Left hindlimb (tissue), 1 donor: ENCODE measurements at places on chromosomes 16 and 17.

GRCh38 chr16:54588026-54588425, 301.4 kb upstream of the IRX3 start:
- DNase-seq: no peak

GRCh38 chr17:42783062-42783790, 2.8 kb downstream of the WNK4 start:
- DNase-seq: no peak

- no peak for DNase-seq
These were observed 6.3 kb upstream of the ZCCHC14 start for GRCh38 chr16:87499189-87499486.

GRCh38 chr16:53090591-53091411, 36.0 kb downstream of the CHD9 start:
- DNase-seq: peak; percentile 99

DNA sequence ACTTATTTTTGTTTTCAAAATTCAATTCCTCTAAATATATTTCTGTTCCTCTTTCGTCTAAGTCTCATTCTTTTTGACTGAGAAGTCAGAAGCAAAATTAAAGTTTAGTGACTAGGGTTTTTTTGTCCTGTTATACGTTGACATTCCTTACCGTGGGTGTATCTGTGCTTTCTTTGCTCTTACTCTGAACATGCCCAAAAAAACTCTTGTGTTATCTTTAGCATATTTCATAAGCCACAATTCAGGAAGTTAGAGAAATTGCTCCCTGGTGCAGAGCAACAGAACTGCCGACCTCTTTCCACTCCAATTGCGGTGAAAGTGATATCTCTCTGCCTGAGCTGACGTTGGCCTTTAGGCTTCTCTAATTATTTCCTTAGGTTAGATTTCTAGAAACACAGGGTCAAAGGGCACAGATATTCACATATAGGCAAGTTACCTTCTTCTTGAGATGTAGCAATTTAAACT, 65.7 kb downstream of the CENPV start:
- DNase-seq: peak; percentile 40

DNA sequence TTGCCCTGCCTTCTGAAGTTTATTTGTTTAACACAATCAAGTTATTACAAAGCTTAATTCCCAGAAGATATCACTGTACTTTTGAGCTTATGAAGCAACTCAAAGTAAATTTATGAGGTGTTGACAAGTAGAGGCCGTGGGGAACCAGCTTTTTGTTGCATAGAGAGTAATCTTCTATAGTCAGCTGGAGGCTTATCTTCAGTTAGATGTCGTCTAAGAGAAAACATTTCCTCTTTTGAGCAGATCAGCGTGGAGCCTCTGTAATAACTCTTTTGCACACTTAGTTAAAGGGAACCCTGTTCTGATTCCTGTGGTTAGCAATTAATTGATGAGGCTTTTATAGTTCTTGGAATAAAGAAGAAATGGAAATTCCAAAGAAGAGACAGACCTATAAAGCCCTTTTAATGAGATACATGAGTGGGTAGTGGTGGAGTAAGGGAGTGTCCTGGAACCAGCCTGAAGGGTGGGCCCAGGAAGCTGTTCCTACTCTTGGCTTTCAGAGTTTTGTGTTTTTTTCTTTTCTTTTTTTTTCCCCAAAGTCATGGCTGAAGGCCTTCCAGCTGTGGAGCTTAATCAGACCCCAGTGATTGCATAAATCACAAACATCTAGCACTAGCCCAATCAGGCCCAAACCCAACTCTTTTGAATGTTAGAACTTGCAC, 28.9 kb upstream of the MAP3K14 start:
- no peak for DNase-seq

DNA sequence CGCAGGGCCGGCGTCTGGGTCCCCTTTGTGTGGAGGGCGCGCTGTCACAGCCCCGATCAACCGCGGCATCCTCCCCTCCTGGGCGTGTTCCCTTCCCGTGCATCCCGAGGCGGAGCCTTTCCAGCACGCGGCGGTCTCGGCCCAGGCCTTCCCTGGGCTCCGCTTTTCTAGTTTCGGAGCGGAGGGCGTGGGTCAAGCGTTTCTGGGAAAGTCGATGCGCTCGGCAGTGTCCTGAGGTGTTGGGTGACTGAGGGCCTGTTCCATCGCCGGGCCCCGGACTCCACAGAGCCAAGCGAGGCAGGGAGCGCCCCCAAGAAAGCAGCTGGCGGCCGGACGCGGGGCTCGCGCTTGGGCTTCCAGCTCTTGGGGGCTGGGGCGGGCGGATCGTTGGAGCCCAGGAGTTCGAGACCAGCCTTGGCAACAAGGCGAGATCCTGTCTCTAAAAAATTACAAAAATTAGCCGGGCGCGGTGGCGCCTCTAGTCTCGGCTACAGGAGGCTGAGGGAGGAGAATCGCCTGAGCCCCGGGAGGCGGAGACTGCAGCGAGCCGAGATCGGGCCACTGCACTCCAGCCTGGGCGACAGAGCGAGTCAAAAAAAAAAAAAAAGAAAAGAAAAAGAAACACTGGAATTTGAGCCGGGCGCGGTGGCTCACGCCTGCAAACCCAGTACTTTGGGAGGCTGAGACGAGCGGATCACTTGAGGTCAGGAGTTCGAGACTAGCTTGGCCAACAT, 806 bp downstream of the IFT140 start:
- DNase-seq: no peak

GRCh38 chr16:71255721-71256120, 25.2 kb upstream of the HYDIN start:
- peak; percentile 54 for DNase-seq

DNA sequence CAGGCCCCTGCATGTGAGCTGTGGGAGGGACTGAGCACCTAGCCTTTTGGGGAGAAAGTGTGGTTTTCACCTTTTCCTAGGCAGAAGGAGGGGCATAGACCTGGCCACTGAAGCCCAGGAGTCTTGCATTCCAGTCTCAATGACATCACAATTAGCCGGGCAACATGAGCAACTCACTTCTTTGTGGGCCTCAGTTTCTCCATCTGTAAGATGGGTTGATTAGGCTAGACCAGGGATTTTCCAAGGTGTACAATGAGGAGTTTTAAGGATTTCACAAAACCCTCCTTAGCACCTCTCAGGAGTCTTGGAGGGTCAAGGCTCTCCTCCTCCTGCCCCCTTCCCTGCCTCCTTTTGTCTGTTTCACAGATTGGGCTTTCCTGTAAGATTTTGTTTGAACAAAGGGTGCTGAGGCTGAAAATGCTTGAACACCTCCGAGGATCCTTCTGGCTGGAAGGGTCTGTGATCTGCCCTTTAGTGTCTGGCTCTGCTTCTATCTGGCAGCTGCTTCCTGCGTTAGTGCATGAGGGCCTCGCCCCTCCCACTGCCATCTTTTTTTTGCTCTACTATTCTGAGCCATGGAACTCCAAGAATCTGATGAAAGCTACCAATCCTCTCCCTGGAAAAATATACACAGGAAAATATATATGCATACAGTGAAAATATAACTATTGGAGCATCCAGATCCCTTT, 52.4 kb upstream of the ETV4 start:
- DNase-seq: no peak

- DNase-seq: no peak
These were observed 16.0 kb downstream of the SLC5A10 start for GRCh38 chr17:18967916-18968315.

DNA sequence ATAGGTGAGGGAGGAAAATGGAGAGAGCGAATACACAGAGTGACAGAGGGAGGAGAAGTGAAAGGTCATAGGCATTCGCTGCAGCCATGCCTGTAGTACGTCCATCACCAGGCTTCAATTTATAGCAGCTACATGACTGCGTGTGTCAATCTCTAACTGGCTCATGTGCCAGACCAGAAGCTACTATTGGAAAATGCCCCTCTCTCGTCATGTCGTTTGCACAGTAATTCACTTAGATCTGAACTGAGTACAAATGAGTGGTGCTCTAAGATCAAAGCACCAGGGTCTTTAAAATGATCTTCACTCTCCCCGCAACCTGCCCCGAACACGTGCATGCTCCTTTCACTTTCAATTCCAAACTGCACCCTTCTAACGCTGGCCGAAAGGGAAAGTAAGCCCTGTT, 51.3 kb downstream of the ADCY9 start:
- no peak for DNase-seq

DNA sequence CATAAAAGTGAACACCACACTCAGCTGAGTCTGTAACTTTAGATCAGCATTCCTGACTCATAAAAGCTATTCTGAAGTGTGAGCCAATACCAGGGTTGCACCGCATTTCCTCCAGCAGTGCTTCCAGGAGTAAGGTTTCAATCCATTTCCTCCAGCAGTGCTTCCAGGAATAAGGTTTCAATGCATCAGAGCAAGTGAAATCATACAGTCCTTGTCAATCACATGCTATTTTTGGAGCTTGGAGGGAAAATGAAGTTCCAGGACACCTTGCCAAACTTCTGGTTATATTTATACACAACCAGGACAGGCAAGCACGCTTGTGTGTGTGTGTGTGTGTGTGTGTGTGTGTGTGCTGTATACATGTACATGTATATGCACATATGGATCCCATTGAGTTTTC, 327.6 kb downstream of the GRIN2A start:
- DNase-seq: peak; percentile 69

GRCh38 chr17:11490171-11490755, 108.0 kb upstream of the DNAH9 start:
- no peak for DNase-seq

GRCh38 chr17:27526604-27527002, 70.4 kb downstream of the KSR1 start:
- DNase-seq: no peak

DNA sequence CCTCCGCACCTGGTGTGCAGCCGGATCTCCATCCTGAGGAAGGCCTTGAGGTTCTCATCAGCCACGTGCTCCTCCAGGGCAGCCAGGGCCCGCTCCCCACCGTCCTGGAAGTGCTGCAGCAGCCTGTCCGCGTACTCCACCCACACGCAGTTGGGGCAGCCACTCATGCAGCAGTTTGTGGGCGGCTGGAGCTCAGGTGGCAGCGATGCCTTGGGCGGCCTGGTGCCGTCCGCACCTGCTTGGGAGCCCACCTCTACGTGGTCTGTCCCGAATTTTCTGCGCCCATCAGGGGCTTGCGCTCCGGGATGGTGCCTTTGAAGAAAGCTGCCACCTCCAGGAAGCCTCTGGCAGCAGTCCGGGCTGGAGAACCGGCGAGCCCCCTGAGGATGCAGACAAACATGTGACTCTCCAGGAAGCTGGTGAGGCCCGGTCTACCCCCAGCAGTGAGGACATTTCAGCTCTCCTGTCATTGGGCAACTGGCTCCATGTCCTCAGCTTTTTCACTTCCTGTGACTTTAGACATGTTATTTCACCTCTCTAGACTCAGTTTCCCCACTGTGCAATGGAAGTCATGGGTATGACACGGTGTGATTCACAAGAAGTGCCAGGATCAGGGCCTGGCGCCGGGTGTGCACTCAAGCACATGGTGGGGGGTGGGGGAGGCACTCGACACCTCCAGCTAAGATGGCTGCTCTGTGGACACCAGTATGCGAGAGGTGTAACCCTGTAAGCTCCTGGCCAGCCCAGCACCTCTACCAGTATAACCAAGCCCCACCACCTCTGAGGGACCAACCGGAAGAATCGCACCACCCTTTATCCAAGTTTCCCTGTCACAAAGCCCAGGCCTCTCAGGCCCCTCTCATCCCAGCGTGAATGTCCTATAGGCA, 957 bp downstream of the OXLD1 start:
- DNase-seq: no peak

DNA sequence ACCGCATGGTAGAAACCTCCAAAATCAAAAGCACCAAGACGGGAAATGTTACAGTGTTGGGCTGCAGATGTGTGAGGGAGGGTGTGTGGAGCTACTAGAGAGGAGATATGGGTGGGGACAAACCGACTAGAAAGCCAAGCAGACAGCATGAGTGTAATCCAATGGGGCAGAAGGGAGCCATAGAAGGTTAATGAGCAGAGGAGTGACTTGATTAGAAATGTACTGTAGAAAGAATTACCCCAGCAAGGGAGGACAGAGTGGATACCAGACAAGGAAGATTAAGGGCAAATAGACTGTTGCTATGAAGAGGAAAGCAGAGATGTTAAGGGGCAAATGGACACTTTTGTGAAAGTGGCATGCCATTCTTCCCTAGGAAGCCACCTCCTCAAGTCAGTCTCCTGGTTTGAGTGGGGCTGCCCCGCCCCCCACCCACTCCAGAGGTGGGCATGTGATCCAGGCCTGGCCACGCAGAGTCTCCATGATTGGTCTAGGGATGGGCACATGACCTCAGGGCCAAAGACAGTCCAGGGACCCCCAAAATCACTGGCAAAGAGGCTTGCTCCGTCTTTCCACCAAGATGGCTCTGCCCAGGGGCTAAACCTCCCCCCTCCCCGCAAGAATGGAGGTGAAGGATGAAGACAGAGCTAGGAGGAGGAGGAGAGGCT, 4.3 kb downstream of the COTL1 start:
- DNase-seq: no peak
